Smooth muscle cell of the pulmonary artery (primary cell): ENCODE measurements at places on chromosomes 16 and 17. TPM values are rescaled to one million over a fixed set of nuclear protein-coding genes. Genes with fewer than 3 reads are reported as not detected.

The TBC1D3B gene
- 1.5 and 4.9 TPM in 2 replicates for total RNA-seq

The PDILT gene
- not detected in 2 replicates for total RNA-seq

The KRTAP4-6 gene
- total RNA-seq: not detected in 2 replicates

The MT1F gene
- total RNA-seq: 2.0 TPM in 1 of 2 replicates, not detected in the other

The ZPBP2 gene
- total RNA-seq: not detected in 2 replicates

The MMP25 gene
- not detected in 2 replicates for total RNA-seq

The MT4 gene
- total RNA-seq: not detected in 2 replicates

The CD300H gene
- total RNA-seq: not detected in 2 replicates

The GRIN2A gene
- 0.26 and 3.0 TPM in 2 replicates for total RNA-seq

The NLRC3 gene
- total RNA-seq: under 0.01 and 0.07 TPM in 2 replicates

The KRT33A gene
- not detected in 2 replicates for total RNA-seq

The ABCA5 gene
- total RNA-seq: 8.3 and 19.5 TPM in 2 replicates

The SP2 gene
- 1.6 and 1.8 TPM in 2 replicates for total RNA-seq

The NT5M gene
- 0.86 and 1.3 TPM in 2 replicates for total RNA-seq

The LRRC75A gene
- 1.7 and 2.1 TPM in 2 replicates for total RNA-seq

The ATP1B2 gene
- 0.07 and 0.33 TPM in 2 replicates for total RNA-seq

The AOC3 gene
- total RNA-seq: 1.3 and 5.9 TPM in 2 replicates

The KCNJ18 gene
- not detected in 2 replicates for total RNA-seq

The PRR29 gene
- total RNA-seq: 0.20 and 1.2 TPM in 2 replicates

The PPP1R27 gene
- total RNA-seq: not detected in 2 replicates

The CDC6 gene
- 3.9 and 6.6 TPM in 2 replicates for total RNA-seq

The HYDIN gene
- 0.23 and 0.46 TPM in 2 replicates for total RNA-seq

The CHD9 gene
- total RNA-seq: 53.8 and 56.8 TPM in 2 replicates

The PLA2G10 gene
- not detected in 2 replicates for total RNA-seq

The ZKSCAN2 gene
- 3.7 and 4.9 TPM in 2 replicates for total RNA-seq

The METRN gene
- total RNA-seq: 81.0 and 110 TPM in 2 replicates

The CRYM gene
- total RNA-seq: 0.63 TPM in 1 of 2 replicates, not detected in the other

The FOXN1 gene
- total RNA-seq: not detected in 2 replicates

The HBZ gene
- total RNA-seq: not detected in 2 replicates

The TP53TG3C gene
- total RNA-seq: not detected in 2 replicates

The HAGHL gene
- total RNA-seq: 9.5 and 23.7 TPM in 2 replicates

The CBFA2T3 gene
- not detected in 2 replicates for total RNA-seq
